ENCODE measurements at places on chromosomes 3 and 15.

DNA sequence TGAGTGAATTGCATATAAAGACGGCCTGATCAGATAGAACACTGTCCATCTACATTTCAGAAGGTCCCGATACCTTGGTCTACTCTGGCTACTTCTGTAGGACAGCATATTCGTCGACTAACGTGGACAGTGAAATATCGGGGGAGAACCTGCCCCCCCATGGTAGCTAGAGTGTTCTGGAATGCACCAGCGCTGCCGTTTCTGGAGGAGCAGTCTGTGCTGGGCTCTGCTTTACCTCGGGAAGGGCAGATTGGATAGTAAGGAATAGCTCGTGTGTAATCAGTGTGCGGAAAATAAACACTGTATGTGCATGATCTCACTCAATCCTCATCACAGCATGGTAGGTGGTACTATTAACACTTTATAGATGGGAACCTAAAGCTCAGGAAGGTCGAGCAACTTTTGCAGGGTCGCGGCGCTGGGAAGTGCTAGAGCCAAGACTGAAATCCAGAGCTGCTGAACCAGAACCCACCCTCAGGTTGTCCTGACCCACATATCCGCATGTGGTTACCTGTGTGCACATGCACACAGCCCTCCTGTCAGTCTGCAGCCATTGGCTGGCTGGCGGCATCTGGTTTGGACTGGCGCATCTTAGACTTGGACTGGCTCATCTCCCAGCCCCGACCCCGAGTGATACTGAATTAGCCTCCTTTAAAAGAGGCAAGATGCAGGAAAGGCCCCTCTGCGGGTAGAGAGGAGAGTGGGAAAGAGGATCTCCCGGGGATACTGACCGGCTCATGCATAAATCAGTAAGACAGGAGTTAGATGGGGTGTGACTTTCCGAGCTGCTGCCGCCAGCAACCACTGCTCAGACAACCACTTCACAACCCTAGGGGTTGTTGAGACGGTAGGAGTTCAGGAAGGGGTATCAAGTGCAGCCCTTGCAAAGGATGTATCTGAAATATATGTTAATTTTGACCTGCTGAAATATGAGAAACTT lies 155.0 kb upstream of the BHLHE40 start:
- no peak for DNase-seq

DNA sequence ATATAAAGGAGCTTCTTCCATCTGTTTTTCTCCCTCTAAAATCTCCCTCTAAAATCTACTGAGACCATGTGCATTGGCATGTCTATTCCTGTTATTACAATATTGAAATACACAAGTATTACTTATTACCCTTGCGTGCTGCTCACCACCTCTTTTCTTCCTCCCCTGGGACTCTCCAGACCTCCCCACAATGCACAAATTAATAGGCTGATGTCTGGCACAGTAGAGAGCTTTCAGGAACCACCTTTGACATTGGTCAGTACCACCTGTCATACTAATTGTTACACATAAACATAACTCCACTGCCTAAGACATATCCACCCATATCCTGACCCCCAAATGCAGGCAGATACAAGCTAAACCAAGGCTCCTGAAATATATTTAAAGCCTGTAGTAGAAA lies 722.6 kb downstream of the FHIT start:
- no peak for DNase-seq

GRCh38 chr15:89615135-89615534 lies 39.9 kb downstream of the TICRR start:
- no peak for DNase-seq

DNA sequence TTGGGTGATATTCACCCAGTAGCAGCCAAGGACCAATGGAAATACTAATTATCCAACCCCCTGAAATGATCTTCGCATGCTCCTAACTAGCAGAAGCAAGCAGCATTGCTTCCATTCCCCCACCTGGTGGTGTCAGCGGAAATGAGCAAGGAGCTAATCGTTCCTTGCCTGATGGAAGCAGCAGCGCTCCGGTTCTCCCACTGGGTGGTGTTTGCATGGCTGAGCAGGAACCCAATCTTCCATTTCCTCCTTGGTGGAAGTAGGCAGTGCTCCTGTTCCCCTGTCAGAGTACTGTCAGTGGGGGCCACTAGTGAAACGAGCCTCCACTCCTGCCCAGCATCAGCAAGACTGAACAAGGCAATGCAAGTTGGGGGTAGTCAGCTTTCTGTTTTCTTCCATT lies 311.5 kb downstream of the CACNA2D3 start:
- DNase-seq: no peak

GRCh38 chr3:179196098-179196497 lies 47.9 kb downstream of the PIK3CA start:
- DNase-seq: peak; percentile 39

All from activated CD8-positive, alpha-beta T cell treated with anti-CD3 and anti-CD28 coated beads, Interleukin-2, amount 10 ng/mL, durations not matched to agents 7 days and 5 days (primary cell).